ENCODE measurements at places on chromosomes 5 and 9.

GRCh38 chr9:109705515-109705914 lies 74.5 kb upstream of the PALM2AKAP2 start:
- DNase-seq = no peak

DNA sequence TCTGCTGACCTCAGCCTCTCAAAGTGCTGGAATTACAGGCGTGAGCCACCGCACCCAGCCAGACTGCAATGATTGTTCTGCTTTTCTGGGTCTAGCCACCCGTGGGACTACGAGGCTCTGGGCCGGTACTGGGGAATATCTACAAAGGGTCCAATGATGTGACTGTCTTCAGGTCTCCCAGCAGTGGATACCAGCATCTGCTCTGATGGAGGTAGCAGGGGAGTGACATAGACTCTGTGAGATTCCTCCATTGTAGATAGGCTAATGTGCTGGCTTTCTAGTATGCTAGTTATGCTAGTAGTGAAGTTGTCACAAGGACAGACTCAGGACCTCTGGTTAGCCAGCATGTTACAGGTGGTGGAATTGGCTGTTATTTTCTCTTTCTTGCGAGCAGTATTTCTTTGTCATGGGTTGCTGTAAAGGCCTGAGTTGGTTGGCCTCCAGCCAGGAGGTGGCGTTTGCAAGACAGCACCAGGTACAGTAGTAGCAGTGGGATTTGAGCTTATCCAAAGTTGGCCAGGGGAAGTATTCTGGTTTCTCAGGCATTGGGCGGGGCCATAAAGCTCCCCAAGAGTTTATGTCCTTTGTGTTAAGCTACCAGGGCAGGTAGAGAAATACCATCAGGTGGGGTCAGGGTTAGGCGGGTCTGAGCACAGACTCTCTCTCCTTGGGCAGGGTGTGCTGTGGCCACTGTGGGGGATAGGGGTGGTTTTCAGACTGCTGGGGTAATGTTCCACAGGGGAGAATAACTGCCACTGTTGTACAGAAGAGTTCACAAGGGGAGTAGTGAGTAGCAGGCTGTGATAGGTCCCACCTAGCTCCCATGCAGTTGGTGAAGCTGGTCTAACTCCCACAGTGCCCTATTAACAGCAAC lies 105.2 kb downstream of the SGCD start:
- DNase-seq = no peak

- no peak for DNase-seq
Observed at GRCh38 chr9:112787978-112788377, 37.4 kb downstream of the SNX30 start.

DNA sequence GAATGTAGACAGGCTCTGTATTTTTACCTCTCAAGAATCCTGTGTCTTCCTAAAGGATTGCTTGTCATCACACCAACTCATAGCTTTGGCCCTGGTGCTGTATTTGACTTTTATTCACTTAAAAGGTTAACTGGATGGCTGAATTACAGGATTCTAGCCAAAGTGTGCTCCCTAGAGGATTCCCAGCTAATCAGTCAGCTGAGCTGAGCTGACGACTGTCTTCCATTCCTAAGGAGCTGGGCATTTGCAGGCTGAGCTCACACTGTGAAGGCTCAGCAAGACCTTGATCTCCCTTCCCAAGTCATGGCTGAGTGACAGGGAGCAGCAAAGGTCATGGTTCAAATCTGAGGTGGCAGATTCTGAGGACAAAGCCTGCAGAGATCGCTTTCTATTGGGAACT lies 59.0 kb upstream of the PALM2AKAP2 start:
- DNase-seq = no peak

DNA sequence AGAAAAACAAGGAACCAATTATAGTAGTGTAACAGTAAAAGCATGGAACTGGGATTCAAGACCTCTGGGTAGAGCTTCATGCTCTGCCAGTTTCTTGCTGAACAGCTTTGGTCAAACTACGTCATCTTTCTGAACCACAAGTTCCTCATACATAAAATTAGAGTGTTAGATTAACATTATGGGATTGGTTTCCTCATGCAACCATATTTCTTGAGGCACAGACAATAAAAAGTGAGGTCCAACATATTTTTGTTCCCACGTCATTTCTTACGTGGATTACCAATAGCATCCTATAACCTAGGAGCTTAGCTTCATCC lies 354.8 kb downstream of the TMEM232 start:
- DNase-seq = no peak

DNA sequence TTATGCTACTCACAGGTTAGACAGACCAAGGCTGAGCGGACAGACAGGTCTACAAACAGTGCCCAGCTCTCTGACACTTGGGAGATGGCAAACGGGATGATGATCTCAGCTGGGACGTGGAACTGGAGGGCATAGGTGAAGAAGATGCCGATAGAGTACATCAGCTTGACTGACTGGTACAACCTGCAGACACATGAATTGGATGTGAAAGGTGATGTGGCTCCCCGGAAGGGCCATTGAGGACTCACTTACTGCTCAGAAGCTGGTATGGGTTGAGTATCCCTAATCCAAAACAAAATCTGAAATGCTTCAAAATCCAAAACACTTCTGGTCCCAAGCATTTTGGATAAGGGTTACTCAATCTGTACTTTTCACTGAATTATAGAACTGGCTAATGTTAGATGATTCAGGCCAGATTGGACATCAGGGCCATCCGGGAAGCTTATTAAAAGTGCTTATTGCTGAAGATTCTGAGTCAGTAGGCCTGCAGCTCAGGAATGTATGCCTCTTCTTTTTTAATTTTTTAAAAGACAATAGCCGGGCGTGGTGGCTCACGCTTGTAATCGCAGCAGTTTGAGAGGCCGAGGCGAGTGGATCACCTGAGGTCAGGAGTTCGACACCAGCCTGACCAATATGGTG lies 22.4 kb downstream of the SLC36A3 start:
- no peak for DNase-seq

GRCh38 chr5:77937015-77937908 lies 161.1 kb upstream of the TBCA start:
- DNase-seq = no peak

DNA sequence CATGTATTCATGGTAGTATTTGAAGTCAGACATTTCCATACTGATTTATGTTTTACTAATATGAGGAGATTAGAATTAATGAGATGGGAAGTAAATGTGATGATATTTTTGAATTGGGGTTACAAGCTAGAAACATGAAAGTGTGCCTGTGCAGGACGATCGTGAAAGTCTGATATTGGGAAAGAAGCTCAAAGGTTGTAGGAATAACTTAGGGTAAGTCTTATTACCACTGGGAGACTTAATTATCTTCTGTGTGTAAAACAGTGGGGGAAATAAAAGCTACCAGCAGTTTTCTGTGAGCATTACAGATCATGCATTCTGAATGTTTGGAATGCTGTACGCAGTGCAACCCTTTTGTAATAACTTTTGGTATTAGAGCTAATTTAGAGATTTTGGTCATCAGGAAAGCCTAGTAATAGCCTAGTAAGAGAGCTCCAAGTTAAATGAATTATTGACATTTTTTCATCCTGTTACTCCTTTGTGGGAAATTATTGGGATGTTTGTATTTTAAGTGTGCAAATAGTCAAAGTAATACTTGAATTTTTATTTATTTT lies 153.9 kb downstream of the PCSK5 start:
- DNase-seq = no peak

DNA sequence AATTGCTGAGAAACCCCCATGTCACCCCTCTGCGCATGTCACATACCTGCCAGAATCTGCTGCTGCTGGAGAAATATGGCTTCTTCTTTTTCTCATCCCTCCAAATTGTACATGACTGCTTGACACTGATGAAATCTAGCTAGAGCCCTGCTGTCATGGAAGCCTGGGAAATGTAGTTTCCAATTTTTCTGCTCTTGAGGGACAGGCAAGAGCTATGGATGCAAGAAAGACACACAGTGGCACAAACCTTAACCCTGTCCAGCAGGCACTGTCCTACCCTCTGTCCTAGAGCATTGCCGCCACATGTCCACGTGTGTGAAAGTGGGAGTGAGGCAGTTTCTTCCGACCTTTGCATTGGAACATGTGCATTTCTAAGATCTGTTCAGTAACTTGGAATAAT lies 255.5 kb upstream of the SEMA6A start:
- DNase-seq = no peak

Data from CD4-positive, alpha-beta T cell treated with Interleukin-10 for 1 hour (primary cell).